ENCODE measurements at places on chromosomes 16 and 17.

DNA sequence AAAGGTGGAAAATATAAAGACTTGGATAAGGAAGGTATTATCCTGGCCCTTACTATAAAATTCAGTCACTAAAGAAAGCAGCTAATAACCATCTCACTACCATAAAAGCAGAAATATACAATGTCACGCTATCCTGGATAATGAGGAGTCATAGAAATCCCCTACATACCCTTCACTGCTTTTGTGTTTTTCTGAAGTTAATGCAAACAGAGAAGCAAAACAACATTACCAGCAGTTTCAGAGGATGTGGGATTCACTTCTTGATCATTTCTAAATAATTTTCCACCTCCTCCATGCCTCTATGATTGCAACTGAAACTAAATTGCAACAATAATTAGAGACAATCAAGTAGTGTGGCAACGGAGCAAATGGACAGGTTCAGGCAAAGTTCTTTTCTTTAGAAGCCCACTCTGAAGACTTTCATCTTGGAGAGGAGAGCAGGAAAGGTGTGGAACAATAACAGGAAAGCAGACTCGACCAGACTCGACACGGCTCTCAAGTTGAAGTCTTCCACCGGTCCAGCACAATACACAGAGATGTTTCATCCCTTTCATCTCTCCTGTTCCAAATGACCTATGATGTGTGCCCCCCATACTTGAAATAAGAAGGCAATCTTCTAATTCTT is 10.2 kb downstream of the CYTH1 start:
- no peak for DNase-seq

- peak; percentile 19 for DNase-seq
Measured at GRCh38 chr16:85750827-85751697, at the start of gene C16orf74. TSS of gene C16orf74 (minus strand) at chr16:85751096. CDS start at chr16:85735217, 15,879 bp downstream.

DNA sequence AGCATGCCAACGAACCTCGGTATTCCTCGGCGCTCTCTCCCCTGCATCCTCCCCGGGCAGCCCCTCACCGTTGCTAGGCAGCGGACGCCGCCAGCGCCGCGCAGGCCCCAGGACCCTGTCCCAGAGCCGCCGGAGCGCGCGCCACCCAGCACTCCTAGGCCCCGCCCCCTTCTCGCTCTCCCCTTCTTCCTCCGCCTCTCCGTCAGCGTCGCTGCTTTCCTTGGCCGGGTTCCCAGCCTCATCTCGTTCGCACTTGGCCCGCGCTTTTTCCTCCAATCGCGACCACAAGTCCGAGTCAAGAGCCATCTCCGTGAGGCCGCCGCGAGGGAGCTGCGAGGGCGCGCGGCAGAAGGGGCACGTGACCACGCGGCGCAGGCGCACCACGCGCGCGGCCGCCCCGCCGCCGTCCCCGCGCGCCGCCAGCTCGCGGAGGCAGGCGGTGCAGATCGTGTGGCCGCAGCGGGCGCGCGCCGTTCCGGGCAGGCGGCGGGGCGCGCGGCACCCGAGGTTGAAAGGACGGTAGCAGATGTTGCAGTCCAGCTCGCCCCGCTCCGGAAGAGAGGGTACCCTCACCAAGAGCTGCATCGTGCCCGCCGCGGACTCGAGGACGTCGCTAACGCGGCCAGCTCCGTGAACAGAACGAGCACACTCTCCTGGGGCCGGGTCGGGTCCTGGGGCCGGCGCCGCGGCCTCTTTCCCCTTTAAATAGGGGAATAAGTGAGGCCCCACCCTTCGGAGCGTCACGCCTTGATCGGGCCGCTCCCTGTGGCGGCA is at the start of gene RNF227:
TSS of gene RNF227 (minus strand) at position 679 of the 774 bp plus-strand sequence. CDS start at position 585, 94 bp downstream.
- DNase-seq, result peak; percentile 95

DNA sequence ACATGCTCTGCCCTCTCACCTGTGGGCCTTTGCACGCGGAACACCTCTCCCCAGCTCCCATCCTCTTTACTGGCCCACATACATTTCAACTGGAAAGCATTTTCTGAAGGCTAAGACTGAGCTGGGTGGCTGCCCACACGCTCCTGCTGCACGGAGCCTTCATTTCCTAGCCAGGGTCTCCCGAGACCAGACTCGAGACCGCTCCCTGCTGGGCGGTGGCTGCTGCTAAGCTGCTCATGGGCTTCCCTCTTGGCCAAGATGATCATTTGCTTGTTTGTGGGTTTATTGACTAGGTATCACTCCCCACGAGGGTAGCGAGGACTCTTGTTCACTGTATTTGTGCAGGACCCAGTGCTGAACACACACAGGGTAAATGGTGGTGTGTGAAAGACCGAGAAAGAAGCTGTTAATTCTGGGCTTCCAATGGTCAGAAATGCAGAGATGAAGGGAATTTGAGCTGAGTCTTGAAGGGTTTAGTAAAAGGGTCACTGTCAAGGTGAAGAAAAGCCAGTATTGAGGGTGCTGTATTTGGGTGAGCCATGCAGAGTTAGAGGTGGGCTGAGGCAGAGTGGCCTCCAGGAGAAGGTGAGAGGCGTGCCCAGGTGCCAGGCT is 907 bp downstream of the TRAPPC2L start:
- peak; percentile 77 for DNase-seq

DNA sequence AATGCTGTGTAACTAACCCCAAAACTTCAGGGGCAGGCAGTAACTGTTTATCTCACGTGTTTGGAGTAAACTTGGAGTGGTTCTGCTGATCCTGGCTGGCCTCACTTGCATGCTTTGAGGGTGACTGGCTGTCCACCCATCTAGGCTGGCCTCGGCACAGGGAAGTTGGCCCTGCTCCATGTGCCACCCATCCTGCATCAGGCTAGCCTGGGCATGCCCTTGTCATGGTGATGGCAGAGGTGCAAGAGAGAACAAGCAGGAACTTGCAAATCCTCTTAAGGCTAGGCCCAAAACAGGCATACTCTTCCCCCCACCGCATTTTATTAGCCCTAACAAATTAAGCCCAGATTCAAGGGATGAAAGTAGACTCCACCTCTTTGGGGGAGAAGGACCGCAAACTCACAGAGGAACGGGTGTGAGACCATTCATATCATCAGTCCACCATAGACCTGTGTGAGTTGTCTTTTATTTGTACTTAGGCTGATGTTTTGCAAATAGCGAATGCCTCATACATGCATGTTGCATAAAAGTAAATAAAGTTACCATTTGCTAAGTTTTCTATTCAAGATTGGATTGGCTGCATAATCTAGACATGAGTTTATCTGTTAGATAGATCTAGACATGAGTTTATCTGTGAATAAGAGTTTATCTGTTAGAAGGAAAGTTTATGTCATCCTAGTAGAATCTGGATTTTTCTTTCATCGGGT is 221.0 kb downstream of the CCDC182 start:
- peak; percentile 60 for DNase-seq

DNA sequence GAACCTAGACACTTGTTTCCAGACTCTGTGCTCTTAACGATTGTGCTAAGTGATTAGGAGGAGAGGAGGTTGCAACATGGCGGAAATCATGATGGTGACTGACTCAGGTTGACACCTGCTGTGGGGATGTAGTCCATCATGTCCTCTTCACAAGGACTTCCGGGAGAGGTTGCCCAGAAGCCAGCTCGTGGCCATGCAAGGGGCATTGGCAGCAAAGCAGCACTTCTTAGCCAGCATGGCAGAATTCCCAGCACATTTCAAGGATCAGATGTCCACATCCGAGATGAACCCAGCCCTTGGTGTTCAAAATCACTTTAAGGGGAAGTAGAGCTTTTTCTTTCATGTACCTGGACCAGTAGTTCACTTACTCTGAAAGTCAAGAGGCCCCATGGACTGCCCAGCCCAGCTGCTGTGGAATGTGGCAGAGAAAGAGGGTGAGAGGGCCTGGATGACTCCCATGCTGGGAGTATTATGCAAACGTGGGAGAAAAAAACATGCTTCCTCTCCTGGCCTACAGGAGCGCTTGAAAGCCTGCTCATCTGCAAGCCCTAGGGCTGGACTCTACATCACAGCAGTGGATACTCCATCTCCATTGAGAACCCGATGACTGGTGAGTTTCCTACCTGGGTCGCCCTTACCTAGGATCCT is 65.5 kb downstream of the IRX6 start:
- DNase-seq, result no peak

- no peak for DNase-seq
Measured at GRCh38 chr16:11092788-11093571, 148.6 kb downstream of the CLEC16A start.

DNA sequence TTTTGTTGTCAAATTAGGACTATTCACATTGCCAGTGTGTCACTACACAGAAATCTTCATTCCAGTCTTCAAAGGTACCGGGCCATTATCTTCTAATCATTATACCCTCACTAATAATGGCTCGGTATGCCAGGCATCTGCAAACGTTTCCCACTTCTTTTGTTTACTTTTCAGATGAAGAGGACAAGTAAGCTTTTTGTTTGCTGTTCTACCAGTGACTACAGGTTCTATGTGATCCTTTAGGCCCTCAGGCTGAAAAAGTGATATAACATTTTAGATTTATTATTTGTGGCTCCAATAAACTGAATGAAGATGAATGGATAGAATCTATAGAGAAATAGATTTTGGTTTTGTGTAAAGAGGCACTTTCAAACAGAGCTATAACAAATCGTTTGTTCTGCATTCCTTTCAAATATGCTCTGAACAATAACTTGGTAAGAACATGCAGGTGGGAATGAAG is 403 bp upstream of the KRTAP3-1 start:
- no peak for DNase-seq

DNA sequence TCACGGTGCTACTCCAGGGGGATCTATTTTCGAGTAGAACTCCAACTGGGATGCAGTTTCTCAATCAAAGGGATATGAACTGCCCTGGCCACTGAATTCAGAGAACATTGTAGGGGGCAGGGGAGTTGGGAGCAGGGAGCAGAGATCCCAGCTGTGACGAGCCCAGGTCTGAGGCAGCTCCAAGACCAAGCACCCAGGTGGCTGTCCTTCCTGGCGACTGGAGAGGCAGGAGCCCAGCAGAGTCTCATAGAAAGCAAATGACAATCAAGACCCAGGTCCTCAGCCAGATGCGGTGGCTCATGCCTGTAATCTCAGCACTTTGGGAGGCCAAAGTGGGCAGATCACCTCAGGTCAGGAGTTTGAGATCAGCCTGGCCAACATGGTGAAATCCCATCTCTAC is 60.1 kb downstream of the TK2 start:
- DNase-seq, result no peak

GRCh38 chr17:78027121-78027520 is 68.6 kb downstream of the TNRC6C start:
- no peak for DNase-seq

DNA sequence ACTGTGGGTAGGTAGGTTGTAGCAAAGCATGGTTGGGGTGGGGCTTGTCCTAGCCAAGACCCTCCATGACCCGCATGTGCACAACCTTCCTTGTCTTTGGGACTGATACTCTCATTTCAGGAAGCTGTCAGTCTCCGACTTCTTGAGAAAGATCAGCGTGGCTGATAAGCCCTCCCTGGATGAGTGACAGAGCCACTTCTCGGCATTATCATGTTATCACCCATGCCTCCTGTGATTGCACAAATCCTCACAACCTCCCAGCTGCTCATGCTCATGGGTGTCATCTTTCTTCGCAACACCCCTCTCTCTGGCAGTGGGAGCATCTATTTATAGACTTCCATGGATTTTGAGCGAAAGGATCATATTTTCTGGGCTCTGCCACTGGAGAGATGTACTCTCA is 314.2 kb downstream of the FOXL1 start:
- DNase-seq, result peak; percentile 63

GRCh38 chr17:51230306-51230705 is 29.5 kb downstream of the MBTD1 start:
- DNase-seq, result peak; percentile 58

DNA sequence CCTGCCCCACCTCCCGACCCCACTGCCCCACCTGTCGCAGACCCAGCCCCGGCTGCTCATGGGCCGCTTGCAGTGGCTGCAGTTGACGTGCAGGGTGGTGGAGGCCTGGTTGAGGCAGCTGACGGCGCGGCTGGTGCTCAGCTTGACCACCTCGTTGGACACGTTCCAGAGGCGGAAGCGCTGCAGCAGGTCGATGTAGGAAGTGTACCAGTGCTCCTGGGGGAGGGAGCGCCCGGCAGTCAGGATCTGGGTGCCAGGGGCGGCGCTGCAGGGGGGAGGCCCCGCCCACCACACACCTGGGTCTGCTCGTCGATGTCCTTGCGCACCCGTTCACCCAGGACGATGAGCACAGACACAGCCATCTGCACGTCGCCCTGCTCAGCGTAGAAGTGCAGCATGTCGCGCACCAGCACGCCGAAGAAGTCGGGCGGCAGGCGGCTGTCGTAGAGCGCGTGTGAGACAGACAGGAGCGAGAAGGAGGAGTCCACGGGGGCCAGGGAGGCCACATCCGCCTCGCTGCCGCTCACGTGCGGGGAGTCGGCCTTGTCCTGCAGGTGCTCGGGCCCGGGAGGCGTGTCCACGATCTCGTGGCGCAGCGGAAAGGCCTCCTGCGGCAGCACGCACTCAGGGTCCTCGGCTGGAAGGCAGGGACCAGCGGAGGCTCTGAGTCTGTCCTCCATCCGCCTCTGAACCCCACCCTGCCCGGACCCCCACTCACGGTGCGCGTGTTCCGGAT is 995 bp upstream of the JMJD8 start:
- no peak for DNase-seq

DNA sequence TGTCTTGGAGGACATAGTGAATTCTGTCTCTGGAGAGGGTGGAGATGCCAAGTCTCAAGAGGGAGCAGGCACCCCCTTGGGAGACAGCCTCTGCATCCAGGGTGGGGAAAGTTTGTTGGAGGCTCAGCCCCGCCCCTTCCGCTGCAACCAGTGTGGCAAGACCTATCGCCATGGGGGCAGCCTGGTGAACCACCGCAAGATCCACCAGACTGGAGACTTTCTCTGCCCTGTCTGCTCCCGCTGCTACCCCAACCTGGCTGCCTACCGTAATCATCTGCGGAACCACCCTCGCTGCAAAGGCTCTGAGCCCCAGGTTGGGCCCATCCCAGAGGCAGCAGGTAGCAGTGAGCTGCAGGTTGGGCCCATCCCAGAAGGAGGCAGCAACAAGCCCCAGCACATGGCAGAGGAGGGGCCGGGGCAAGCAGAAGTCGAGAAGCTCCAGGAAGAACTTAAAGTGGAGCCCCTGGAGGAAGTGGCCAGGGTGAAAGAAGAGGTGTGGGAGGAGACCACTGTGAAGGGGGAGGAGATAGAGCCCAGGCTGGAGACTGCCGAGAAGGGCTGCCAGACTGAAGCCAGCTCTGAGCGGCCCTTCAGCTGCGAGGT is 5.2 kb downstream of the ZNF646 start:
- DNase-seq, result no peak

- no peak for DNase-seq
Measured at GRCh38 chr16:75862098-75862386, 135.8 kb upstream of the CPHXL start.

DNA sequence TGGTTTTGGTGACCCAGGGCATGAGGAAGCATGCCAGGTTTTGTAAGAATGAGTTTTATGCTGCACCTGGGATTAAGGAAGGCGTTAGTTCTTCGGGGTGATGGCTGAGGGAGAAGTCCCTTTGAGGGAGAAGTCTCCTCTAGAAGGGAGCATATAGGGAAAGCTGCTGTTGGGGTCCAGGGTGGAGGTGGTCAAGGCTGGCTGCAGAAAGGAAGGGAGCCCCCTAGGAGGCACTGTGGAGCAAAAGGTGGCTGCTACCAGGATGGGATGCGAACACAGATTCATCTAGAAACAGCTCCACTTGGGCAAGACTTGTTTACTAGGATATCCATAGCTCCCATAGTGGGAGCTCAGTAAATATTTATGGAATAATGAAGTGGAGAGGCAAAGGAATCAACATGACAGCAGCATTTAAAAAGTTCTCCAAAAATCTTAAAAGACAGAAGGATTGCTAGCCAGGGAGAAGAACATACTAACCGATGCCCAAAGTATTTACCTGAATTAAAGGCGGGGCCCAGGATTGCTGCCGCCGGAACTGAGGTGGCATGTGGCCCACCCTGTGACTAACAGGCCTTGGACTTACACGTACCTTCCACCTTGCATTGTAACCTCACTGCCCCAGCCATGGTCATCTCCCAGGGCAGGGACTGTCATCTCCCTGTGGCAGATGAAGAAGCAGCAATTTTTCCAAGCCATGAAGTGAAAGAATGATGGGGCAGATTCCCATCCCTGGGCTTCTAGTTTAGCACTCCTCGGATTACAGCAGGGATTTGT is 7.1 kb upstream of the LPCAT2 start:
- peak; percentile 42 for DNase-seq
